ENCODE measurements at places on chromosomes 12 and 14.

GRCh38 chr12:19398376-19399363, 40.6 kb upstream of the AEBP2 start:
- no peak for DNase-seq

- no peak for DNase-seq
These were observed 412 bp downstream of the FGFR1OP2 start for GRCh38 chr12:26938701-26939062.

- DNase-seq = no peak
These were observed 32.0 kb downstream of the PSEN1 start for GRCh38 chr14:73168274-73168673.

DNA sequence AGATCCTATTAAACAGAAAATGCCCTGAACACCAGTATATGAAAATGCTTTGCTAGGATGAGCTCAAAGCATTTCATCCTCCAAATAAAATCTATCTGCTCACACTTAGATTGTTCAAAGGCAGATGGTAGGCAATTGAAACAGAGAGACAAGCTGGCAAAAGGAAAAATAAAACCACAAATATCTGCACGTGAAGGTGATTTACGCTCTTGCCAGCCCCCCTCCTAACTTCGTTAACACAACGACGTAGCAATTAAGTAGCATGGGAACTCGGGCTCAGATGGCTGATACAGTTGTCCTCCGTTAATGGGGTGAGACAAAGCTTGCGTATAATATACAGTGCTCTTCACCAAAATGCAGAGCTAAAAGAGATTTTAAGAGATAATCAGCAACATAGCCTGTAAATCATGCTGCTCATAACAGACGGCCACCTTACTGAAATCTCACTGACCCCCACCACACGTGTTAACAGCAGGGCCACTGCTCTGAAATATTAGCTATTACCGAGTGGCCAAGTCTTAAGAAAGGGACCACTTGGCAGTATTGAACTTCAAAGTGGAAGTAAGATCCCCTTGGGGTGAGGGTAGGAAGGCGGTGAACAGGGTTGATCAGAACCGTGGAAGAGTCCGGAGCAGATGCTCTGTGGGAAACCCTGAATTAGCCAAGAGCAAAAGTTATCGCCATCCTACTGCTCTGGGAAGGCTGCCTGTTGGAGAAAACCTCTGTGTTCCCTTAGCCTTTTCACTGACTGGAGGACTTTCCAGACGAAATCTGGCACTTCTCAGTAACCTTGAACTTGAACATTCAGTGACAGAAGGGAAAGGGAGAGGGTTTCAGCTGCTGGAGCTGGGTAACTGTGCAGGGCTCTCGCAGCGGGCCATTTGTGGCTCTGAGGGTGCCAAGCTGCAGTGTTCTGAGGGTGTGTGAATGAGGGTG, 23.1 kb downstream of the ETV6 start:
- no peak for DNase-seq

- DNase-seq = no peak
These were observed 7.1 kb downstream of the CSRP2 start for GRCh38 chr12:76871742-76872141.

DNA sequence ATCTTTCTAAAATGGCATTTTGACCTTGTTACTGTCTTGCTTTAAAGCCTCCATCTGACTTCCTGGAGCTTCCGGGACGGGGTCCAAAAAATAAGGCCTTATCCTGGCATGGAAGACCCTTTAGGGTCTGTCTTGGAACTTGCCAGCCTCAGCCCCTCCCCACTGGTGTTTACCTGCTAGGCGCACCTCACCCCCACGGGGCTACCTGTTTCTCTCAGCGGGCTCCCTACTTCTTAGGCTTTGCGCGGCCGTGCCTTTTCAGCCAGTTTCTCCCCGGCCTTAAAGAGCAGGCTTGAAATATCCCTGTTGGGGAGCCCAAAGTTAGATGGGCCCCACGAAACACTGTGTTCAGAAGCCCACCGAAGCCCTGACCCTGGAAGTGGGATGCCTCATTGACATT, 5.1 kb downstream of the RTL1 start:
- no peak for DNase-seq

DNA sequence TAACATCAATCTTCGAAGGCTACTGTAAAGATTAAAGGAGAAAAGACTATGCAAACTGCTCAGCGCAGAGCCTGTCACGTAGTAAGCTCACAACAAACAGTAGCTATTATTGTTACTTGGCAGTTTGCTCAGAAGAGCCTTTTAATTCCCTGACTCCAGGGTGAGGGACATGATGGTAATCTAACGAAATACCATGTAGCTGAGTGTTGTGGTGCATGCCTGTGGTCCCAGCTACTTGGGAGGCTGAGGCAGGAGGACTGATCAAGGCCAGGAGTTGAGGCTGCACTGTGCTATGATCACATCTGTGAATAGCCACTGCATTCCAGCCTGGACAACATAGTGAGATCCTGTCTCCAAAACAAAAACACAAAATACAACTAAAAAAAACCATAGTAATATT, 22.8 kb downstream of the HEBP1 start:
- DNase-seq = no peak

- DNase-seq = no peak
These were observed 66.7 kb upstream of the ATP2B1 start for GRCh38 chr12:89775063-89775985.

DNA sequence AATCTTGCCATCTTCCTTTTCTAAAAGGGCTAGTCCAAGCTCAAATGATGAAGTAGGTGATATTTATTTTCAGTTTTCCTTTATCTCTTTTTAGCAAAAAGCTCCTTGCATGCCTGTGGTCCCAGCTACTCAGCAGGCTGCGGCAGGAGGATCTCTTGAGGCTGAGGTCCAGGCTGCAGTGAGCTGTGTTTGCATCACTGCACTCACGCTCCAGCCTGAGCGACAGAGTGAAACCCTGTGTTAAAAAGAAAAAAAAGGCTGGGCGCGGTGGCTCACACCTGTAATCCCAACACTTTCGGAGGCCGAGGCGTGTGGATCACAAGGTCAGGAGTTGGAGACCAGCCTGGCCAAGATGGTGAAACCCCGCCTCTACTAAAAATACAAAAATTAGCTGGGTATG, 5.0 kb downstream of the TMEM116 start:
- no peak for DNase-seq

DNA sequence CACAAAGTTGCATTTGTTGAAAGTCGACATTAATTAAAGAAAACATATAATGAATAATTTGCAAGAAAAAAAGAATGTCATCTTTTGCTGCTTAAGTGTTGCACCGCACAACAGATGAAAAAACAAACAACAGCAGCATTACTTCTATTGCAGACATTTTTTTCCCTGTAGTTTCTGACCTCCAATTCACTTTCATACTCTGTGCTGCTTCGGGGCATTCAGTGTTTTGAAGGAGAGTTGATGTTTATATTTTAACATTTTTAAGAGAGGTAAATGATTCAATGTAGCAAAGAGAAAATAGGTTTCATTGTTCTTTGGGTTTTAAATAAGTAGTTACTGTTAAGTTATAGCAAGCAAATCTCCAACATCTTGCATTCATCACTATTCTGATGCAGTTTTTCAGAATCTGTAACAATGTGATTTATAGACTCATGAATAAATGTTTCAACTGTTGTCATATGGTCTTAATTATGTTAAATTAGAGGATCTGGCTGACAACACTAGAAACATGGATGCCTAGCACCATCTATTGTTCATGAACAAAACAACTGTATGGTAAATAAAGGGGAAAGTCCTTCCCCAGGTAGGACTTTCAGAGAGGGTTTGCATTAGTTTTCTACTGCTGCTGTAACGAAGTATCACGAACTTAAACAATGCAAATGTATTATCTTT, 168.1 kb downstream of the BCAT1 start:
- no peak for DNase-seq

DNA sequence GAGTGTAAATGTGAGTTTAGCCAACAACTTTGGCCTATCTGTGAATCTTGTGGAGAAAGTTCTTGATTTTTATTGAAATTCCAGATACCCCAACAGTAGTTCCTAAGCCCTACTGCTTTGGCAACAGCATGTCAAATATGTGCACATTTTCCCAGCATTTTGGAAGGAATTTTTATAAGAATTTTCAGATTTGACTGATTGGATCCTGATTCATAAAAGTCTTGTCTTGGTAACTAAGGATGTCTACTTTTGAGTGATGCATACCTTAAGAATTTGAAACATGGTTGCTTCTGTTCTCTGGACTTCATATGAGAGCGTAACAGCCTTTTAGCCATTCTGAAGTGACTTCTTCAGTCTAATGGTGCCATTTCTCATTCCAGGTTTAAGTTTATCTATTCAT, 106.7 kb downstream of the ANO4 start:
- DNase-seq = no peak

- no peak for DNase-seq
These were observed 5.5 kb downstream of the C12orf56 start for GRCh38 chr12:64385019-64385418.

GRCh38 chr12:68479896-68480291, 130.8 kb upstream of the RAP1B start:
- DNase-seq = no peak

DNA sequence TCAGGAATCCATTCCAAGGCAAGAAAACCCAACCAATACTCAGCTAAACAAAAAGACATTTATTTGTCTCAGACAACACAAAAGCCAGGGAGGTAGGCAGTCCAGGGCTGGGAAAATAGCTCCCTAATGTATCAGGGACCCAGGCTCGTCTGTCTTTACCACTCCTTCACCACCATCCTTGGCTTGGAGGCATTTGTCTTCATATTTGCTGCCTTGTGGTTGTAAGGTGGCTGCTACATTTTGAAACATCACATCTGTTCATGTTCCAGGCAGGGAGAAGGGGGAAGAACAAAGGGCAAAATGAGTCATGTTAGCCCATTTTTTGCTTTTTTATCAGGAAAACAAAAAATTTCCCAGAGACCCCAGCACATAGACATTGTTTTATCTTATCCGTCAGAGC, 44.8 kb upstream of the PCED1B start:
- no peak for DNase-seq

DNA sequence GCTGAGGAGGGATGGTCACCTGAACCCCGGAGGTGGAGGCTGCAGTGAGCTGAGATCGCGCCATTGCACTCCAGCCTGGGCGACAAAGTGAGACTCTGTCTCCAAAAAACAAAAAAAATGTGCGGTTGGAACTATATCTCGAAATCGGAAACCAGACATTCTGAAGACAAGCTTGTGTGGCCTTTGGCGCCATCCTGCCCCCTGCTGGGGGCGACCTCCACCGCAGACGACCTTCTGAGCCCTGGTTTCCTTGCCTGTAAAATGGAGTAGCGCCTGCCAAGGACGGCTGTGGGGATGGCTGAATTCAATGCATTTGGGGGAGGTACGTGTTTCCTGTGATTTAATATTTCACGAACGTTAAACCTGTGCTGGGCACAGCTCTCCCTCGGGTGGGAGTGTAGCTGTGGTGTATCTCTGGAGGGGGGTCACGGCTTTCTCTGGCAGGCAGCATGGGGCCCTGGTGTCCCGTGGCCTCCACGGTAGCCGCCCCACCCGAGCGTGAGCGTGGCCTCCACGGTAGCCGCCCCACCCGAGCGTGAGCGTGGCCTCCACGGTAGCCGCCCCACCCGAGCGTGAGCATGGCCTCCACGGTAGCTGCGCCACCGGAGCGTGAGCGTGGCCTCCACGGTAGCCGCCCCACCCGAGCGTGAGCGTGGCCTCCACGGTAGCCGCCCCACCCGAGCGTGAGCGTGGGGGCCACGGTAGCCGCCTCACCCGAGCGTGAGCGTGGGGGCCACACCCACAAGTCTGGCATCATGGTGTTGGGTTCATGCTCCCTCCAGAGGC, 55.3 kb downstream of the LRCOL1 start:
- DNase-seq = no peak

Measured in stimulated activated CD8-positive, alpha-beta memory T cell treated with anti-CD3 and anti-CD28 coated beads, Interleukin-7, amount 100 ng/mL, for 4 hours (primary cell).